ENCODE measurements at places on chromosomes 5 and 9.

DNA sequence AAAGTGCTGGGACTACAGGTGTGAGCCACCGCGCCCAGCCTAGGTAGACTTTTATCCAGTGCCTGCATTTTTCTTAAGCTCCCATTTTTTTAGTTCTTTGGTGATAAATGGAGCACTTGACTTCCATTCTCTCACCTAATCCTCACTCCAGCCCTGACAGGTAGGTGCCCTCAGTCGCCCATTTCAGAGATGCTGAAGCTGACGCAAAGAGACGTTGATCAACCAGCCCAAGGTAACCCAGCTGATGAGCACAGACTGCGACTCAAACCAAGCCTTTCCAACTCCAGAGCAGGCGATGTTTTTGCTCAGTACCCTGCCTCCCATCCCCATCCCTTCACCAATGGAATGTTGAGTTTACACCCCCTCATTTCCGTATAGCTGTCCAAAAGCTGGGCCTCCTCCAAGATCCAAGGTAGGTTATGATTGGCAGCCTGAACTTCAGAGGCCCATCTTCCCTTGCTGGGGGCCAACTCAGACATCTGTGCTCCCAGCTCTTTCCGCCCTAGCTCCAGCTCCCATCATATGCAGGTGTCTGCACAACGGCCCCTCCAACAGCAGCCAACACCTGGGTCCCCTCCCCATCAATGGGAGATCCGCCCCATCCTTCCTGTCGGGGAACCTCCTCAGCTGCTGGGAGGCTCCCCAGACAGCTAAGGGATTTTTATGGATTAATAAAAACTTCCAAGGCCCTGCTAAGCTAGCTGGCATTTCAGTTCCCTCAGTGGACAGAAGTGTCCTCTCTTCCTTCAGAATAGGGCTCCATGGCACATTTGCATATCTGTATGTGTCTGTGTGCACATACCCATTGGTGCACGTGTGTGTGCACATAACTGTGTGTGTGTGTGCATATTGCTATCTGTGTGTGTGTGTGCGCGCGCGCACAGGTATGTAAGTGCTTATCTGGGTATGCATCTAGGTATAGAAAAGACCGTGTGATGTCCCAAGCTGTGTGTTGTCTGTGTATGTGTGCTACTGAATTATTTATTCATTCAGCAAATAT is 39.3 kb upstream of the VDAC1 start:
- DNase-seq: no peak

- peak; percentile 72 for DNase-seq
Observed at GRCh38 chr9:85536076-85536475, 205.7 kb downstream of the AGTPBP1 start.

GRCh38 chr5:26763215-26763614 is 275.2 kb downstream of the CDH9 start:
- DNase-seq: no peak

GRCh38 chr5:125065741-125066140 is 319.3 kb upstream of the ZNF608 start:
- no peak for DNase-seq

GRCh38 chr9:123312306-123312877 is 43.6 kb upstream of the CRB2 start:
- peak; percentile 45 for DNase-seq

DNA sequence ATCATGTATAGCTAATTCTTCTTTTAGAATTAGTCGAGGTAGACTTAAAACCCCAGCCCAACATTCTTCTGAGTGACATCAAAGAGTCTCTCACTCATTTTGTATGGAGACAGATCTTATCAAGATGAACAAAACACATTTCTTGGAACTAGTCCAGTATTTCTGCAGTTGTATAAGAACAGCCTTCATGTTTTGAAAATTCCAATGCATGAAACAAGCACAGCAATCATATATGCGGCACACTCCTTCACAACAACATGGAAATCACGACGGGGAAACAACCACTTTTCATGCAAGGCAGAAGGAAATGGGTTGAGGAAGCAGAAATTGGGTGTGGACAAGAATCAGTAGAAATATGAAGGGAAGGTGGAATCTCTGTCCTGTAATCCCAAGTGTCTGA is 113.8 kb downstream of the PLK2 start:
- no peak for DNase-seq

DNA sequence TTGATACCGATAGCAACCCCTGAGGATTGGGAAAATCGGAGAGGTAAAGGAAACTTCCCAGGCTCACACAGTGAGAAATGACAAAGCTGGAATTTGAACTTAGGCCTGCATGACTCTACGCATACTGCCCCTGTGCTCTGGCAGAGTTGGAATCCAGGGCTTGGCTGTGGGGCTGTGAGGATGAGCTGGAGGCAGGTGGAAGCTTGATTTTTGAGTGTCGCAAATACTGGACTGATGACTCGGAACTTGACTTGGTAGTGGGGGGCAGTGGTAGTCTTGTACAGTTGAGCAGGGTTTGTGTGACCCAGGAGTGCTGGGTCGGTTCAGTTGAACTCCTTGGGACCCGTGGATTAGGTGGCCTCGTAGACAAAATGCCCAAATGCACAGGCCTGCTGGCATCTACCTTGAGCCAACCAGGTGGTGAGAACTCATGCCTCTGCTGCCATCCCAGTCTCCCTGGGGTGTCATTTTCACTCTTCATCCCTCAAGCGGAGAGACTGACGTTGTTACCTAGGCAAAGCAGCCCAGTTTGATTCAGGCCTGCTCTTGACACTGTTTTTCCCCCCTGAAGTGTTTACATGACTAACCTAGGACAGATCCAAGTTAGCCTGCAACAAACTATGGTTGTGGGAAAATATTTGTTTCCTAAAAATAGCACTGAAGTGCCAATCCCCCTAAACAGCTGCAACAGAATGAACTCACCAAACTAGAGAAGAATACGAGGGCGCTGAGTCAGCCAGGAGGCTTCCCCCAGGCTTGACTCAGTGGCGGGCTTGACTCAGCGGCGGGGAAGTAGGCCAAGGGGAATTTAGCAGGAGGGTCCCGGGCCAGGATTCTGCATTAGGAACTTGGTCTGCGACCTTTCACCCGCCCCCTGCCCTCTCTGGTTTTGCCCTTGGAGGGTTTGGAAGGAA is 45.7 kb upstream of the ORM1 start:
- DNase-seq: no peak

Measured in mesendoderm (in vitro differentiated cells).